Gastroesophageal sphincter (tissue), 4 donors: ENCODE measurements at places on chromosomes 5 and 9. TPM values are rescaled to one million over a fixed set of nuclear protein-coding genes. Genes with fewer than 3 reads are reported as not detected.

DNA sequence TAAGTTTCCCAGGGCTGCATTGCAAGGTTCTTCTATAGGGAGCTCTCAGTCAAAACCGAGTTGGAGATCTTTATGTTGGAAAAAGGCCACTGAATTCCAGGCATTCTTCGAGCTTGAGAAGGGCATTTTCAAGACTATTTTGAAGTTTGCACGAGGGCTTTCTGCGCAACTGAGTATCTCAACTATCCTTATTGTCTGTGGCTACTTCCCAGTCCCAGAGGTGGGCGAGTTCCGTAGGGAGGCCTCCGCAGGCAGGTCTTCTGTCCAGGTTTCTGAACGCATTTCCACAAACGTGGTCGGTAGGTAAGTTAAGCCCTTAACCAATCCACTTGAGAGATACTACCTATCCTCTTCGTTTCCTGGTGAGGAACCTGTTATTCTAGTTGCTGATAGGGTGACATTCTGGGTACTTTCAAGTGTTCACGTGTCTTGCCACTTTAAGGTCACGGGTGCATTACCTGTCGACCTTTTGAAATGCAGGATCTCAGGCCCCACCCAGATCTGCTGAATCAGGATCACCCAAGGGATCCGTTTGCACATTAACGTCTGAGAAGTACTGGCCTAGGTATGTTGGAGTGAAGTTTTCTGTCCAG lies 51.4 kb upstream of the TJP2 start:
- peak; percentile 10 for ATAC-seq

GRCh38 chr5:113293975-113294310 lies 140.8 kb downstream of the TSSK1B start:
- no peak for ATAC-seq

GRCh38 chr9:106728860-106729259 lies 134.1 kb upstream of the ZNF462 start:
- ATAC-seq, result no peak

DNA sequence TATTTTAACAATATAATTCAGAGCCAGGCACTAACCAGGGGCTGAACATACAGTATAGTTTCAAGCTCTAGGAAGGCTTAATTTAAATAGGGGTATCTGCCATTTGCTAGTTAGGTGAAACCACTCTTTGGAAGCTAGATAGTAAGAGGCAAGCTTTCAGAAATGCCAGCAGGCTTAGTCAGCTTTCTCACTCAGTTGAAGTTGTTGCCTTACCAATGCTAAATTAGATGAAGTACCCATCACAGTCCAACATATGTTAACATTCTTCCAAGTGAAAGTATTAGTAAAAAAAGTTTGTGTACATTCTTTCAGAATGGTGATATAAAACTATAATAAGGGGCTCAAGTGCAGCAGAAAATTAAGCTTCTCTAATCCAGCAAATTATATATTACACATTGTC lies 215.0 kb downstream of the CNTLN start:
- no peak for ATAC-seq

Gene NEURL1B
- 59.9 TPM for total RNA-seq

Gene CDC20B
- not detected for total RNA-seq

Gene PKD2L2
- total RNA-seq, result not detected

Gene TSSK1B
- total RNA-seq, result not detected

Gene GHR
- total RNA-seq, result 6.8 TPM

Gene CNTNAP3
- 31.5 TPM for total RNA-seq

DNA sequence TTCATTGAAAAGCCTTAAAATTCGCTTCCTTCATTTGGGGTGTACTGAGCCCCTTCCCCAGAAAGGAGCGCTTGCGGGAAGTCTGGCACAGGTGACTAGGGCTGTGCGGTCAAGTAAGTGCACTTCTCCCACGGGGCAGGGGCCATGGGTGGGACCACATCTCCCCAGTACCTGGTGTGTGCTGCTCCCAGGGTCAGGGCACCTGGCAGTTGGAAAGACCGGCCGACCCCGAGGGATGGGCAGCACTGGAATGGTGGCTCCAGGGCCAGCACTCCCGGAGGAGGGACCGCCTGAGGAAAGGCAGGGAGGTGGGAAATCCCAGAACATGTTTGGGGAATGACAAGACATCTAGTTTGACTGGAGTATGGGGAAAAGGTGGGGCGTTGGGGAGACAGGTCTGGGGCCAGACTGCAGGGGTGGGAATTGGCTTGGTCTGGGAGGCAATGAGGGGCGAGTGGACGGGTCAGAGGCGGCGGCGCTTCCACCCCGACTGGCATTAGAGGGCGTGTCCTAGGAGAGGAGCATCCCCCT lies 727 bp upstream of the GLIPR2 start:
- ATAC-seq, result no peak

DNA sequence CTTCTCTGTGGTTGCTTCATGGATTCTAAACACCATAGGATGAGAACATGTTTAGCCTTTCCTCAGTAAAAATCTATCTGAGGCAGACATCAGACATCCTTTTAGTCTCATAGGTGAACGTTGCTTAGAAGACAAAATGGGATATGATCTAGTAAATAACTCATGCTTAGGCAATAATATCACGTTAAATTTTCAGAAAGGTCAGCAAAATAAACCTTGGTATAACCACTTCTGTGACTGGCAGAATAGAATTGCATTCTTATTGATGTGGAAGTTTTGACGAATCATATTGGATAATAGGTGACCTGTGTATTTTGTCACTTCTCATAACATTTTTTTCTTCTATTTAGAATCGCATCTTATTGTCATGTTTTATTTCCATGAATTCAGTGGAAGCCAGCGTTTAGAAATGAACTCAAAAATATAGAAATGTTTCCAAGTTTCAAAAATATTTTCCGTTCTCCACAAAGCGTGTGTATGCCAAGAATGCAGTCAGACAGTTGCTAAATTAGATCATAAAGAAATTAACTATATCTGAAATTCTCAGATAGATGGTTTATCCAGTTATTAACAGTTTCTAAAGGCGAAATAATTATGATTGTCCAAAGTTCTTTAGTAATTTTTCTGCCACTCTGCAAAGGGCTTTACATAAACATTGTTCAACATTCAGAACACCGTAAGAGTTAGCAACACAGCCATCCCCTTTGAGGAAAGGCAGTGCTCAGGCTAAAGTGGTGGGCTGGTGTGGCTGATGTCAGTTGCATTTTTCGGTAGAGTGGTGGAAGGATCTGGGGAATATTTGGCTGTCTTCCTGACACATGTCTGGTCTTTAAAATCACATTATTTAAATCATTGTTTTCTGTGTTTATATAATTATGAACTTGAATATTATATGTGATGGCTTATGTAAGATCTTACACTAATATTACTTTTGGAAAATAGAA lies 827.2 kb downstream of the MTRR start:
- no peak for ATAC-seq

Gene TAF11L3
- total RNA-seq, result not detected

DNA sequence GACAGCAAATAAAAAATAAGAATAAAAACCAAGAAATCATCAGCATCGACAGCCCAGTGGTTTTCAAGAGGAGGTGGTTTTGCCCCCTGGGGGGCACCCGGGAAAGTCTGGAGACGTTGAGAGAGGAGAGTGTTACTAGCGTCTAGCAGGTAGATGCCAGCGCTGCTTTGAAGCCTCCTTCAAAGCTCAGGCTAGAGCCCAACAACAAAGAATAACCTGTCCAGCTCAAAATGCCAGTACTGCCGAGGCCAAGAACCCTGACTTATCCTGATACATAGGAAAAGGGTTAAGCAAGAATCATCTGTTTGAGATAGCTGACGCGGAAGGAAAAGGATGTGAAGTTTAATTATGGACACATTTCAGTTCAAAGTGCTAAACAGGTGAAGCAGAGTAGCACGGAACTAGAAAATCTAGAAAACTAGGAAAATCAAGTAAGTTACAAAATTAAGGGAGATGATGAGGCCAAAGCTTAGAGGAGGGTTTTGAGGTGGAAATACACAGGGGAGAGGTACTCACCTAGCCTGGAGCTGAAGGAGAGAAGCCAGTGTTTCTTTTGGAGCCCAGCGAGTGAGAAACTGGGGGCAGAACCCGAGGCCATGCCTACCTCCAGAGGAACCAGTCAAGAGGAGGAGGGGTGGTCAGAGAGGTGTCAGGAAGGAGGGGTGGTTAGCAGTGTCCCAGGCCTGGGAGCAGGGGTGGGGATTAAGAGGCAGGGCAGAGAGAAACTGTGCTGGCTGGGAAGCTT lies 121.0 kb upstream of the RETREG1 start:
- ATAC-seq, result no peak

Gene TESK1
- total RNA-seq, result 38.5 TPM

Gene PCDHB8
- total RNA-seq, result 1.2 TPM

DNA sequence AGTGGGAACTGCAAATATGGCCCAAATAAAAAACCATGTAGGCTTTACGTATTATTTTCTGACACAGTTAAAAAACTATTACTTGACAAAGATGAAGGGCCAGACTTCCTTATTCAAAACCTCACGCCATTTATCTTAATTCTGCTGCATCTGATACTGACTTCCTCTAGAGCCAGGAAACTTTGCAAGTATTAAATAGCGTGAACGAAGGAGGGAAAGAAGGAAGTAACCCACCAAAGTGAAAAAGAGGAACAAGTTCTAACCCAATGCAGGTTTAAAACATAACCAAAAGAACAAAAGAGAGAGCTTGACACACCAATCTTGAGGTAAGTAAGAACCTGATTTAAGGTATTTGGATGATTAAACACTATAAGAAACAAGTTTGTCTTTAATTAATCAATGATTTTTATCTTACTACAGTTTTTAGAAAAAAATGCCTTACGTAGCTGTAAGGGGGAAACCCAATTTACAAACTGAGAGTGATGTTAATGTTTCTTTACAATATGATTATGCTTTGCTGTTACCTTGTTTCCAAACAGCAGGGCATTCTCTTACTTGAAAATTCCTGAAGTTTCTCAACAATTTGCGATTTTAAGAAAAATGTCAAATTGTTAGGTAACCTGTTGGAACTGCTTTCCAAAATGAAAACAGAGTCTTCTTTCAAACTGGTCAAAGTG lies at the start of gene GAPT:
GAPT (plus strand) TSS at position 220 of the 677 bp plus-strand sequence. CDS start 3,102 bp downstream, outside the sequence.
- ATAC-seq, result no peak

DNA sequence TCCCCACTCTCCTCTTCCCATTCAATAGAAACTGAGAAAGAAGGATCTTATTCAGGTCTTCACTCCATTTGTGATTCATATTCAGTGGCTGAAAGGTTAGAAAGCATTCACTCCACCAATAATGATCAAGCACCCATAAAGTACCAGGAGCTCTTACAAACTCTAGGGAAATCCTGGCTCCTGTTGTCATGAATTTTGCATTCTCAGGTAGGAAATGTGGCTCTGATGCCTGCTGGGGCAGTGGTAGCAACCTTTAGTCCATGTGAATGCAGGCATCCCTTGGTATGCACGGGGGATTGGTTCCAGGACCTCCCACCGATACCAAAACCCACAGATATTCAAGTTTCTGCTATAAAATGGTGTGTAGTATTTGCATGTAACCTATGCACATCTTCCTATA lies 3.6 kb upstream of the RORB start:
- ATAC-seq, result no peak

Gene FUT7
- not detected for total RNA-seq

DNA sequence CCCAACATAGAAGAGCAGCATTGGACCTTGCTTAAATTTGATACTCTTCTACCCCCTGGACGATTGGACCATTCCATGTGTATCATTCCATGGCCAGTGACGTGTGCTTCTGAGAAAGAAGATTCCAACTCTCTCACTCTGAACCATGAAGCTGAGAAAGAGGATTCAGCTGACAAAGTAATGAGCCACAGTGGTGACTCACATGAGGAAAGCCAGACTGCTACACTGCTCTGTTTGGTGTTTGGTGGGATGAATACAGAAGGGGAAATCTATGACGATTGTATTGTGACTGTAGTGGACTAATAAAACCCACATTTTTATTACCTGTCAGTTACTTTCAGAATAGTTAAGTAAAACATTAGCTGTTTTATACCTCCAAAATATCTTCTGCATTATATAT lies 7.5 kb downstream of the HSPA5 start:
- ATAC-seq, result no peak

DNA sequence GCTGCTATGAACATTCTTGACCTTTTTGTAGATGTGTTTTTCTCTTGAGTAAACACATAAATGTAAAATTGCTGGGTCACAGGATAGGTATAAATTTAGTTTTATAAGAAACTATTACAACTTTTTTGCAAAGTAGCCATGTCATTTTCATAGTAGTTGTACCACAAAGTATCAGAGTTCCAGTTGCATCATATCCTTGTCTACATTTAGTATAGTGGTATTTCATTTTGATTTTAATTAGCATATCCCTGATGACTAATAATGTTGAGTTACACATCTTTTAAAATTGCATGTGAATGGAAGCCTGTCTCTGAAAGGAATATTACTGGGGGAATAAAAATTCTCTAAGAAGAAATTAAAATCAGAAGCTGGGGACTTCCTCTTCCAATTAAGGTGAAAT lies 85.4 kb downstream of the TMEM161B start:
- no peak for ATAC-seq

DNA sequence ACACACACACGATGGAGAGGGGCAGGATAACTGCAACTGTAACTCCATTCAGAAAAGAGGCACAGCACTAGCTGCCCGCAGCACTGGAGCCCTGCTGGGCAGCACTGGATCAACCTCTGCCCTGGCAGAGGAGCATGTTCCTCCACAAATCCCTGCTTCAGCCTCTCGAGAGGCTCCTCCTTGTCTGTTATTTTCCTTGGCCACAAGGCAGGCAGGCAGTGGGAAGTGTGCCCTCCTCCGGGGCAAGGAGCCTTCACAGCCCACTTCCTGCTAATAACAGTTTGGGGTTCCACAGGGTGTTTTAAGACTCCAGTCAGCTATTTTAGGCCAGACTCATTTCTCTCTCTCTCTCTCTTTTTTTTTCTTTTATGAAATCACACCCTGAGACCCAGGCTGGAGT lies 11.8 kb downstream of the FXN start:
- no peak for ATAC-seq

GRCh38 chr5:139745132-139745799 lies 50.3 kb upstream of the PSD2 start:
- ATAC-seq, result peak; percentile 46

DNA sequence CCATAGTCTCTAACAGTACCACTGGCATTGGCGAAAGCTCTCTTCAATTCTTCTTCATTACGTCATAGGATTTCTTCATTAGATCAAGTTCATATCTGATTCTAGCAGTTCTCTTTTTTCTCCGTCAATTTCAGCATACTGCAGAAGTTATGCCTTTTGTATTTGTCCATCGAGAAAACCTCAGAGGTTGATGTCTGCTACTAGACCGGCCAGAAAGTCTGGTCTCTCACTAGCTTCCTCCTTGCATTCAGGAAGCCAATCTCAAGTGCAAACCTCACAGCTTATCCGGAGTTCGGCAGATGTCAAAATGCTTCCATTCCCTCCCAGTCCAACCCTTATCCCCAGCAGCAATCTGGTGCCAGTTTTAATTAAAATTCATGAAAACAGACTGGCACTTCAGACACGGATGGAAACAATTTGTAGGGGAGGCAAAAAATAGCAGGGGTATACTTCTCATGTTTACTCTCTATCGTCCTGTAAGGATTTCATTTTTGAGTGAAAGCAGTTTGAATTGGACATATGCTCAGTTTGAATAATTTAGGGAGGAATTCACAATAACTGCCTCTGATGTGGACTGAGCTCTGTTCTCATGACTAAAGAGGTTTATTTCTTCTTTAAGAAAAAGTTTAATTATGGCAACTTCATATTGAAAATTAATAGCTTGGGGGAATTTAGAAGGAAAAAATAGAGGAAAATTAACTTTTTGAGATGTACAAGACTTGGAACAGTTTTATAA lies 56.4 kb upstream of the TMC1 start:
- no peak for ATAC-seq
